ENCODE measurements at places on chromosomes 7 and 10.
A peak's percentile ranks its signal among the peaks of the same experiment; 100 is the strongest.

- DNase-seq = no peak
These were observed 26.8 kb upstream of the TRUB1 start for GRCh38 chr10:114911052-114911711.

- DNase-seq = no peak
These were observed 197.0 kb upstream of the PRSS58 start for GRCh38 chr7:142454862-142455261.

GRCh38 chr10:31098046-31098445 is 66.4 kb upstream of the ZNF438 start:
- no peak for DNase-seq

- no peak for DNase-seq
These were observed 70.4 kb upstream of the DNAJB12 start for GRCh38 chr10:72425133-72425532.

DNA sequence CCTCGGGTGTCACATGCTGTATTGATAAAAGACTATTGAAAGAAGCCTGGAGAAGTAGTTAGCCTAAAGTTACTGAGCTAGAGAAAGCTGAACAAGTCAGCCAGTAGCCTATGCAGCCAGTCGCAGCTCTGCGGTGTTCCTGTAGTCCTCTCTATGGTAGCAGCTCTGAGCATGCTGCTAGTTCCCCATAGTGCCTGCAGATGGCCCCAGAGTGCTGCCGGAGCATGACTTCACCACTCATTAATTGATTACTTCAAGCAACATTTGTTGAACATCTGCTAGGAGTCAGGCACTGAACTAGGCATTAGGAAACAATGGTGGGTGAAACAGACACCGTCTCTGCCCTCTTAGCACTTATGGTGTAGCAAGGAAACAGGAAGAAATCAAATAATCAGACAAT is 422.7 kb downstream of the SORCS3 start:
- DNase-seq = no peak

DNA sequence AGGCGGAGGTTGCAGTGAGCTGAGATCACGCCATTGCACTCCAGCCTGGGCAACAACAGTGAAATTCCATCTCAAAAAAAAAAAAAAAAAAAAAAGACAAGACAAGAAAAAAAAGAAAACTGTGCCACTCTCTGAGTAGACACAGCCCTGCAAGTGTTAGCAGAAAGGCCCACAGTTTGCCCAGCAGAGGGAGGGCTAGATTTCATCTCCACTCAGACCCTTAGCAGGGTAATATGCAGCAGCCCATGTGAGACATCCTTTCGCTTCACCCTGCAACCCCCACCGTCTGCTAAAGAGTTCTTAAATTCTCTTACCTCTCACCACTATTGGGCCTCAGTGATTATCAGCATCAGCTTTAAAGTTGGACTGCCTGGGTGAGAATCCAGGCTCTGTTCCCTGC is 38.2 kb downstream of the CTNNA3 start:
- no peak for DNase-seq

GRCh38 chr10:104046651-104047050 is 39.0 kb downstream of the COL17A1 start:
- DNase-seq = no peak

DNA sequence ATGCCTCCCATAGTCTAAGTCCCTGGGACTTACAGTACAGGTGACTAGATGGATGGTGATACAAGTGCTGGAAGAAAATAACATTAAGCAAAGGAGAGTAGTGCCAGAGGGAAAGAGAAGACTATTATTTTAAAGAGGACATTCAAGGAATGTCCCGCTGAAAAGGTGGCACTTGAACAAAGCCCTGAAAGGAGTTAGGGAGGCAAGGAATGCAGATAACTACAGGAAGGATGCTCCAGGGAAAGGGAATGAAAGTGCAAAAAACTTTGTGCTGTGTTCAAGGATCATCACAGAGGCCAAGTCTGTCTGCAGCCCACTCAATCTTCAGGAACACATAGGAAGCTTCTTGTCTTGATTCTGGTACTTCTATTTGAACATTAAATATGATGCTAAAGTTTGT is 14.9 kb downstream of the ANKMY2 start:
- DNase-seq = no peak

DNA sequence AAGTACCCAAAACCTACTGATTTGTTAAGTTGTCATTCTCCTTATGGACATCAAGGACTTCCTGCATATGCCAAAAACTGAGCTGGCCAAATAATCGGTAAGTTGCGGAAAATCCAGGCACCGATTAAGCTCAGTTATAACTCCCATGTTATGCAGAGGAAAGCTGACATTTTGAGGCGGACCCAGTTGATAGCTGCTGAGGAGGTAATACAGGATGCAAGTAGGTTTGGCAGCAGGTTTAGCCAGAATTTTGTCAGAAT is 725.1 kb upstream of the GALNT17 start:
- no peak for DNase-seq

GRCh38 chr10:91545384-91545783 is 87.5 kb downstream of the PPP1R3C start:
- DNase-seq = no peak

GRCh38 chr10:74977913-74978847 is 133.3 kb upstream of the SAMD8 start:
- no peak for DNase-seq

DNA sequence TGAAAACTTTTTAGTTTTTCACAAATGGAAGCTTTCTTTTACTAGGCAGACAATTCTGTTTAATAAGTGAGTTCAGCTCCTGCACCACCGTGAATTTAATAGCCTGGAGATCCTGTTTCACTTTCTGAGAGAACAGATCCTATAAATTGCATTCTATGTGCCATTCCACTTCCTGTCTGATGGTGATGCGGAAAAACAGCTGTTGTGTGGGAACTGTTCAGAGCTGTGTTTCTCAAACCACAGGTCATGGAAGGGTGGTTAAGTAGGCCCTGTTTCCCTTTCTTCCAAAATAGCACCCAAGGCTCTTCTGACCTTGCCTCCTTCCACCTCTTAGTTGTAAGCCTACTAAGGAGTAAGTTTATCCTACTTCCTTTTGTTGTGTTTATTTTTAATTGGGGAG is 97.2 kb upstream of the DKK1 start:
- DNase-seq = no peak

GRCh38 chr7:69996121-69996520 is 397.8 kb downstream of the AUTS2 start:
- no peak for DNase-seq

- no peak for DNase-seq
These were observed 570.8 kb upstream of the MGMT start for GRCh38 chr10:128896116-128896795.

GRCh38 chr7:141511676-141512396 is 39.4 kb upstream of the AGK start:
- DNase-seq = peak; percentile 23

DNA sequence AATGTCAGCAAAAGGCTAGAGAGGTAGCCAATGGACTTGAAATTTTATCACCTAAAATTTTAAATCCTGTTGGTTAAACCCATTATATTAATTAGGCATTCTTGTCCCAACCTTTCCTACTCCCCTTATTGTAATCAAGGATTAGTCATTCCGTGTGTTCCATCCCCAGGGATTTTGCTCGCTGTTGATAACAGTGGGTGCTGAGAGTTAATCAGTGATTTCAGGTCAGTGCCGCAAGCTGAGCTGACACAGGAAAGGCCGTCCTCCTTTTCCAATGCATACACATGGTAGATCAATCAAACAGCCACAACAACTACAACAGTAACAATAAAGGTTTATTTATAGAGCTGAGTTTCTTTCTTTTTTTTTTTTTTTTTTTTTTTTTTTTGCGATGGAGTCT is 271.4 kb downstream of the ACTR3B start:
- no peak for DNase-seq

Measured in upper lobe of left lung (tissue), 6 donors.